NCI-H748 treated with DMSO at 0.1 percent for 48 hours (cell line): ENCODE measurements at places on chromosomes 3 and 15.

GRCh38 chr15:46815240-46815639 lies 902.1 kb upstream of the SEMA6D start:
- DNase-seq: no peak

GRCh38 chr3:11477407-11477911 lies 166.3 kb downstream of the VGLL4 start:
- DNase-seq: no peak

DNA sequence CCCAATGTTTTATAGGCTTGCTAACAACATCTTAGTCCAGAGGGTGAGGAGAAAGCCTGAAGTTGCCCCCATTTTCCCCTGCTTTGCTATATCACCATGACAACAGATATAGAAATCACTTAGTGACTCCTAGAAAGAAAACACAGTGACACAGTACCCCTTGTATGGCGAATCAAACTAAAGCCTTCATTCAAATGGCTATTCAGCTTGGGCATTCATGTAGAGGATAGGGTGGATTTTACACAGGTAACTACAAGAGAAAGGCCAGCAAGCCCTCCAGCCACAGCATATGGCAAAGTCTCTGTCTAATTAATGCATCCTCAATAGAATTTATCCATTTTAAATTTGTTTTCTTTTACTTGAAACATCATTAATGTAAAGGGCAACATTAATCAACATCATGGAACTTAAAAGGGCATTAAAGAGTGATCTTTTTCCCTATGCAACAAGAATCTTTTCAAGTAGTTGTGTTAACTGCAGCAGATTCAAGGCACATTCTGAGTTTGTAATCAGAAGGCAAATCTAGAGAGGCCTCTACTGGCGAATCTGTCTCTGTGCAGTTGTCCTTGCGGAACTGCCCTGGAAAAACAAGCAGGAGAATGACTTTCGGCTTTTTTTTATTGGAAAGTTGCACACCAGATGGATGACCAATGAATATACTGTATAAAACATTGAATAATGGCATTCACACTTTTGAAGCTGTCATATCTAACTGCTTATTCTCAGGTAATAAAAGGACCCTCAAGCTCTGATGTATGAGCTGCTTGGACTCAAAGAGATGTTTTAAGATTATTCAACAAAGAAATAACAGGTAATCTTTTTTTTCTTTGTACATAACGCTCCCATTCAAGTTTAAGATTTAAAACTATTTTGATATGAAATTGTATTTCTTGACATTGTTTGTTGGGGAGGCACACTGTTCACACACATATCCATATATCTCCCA lies 621.7 kb upstream of the AGTR1 start:
- DNase-seq: peak; percentile 17

DNA sequence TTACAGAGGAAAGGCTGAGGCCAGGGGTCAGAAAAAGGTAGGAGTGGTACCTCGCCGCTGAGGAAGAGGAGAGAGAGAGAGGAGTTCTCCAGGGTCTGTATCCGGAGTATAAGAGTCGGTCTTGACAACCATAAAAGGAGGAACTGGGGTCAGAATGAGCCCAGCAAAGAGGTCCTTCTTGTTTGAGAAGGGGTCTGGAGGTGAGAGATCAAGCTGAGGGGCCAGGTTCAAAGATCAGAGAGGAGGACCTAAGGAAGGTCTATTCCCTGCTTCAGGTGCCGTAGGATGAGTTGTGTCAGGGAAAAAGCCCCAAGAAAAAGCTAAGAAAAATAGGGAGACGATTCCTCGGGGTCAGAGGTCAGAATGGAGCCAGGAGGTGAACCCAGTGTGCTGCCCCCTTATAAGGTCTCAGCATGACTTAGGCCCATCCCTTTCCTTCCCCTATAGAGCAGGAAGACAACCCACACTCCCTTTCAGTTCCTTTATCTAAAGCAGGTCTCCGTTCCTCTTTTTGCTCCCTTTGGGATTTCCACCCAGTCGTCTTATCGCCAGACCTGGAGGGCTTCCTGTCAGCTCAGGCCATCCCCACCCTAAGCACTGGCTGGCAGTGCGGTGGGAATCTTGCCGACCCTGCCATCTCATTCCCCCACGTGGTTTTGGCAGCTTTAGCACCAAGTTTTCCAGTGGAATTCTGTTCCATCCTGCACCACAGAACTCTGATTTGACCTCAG lies 651 bp downstream of the MTMR14 start:
- DNase-seq: no peak

DNA sequence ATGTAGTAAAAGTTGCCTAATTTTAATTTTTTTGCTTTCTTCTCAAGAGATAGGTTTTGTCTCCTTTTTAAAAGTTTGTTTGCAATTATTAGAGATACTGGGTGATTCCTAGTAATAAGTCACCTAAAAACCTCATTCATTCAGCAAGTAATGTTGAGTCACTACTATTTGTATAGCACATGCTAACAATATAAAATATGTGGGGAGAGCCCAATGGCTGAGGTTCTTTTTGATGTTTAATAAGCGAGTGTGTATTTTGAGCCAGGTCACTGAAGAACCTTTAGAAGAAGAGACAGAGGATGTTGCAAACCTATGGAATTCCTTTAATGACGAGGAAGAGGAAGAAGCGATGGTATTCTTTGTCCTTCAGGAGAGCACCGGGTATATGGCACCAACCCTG lies 123.7 kb upstream of the CHRM5 start:
- no peak for DNase-seq

GRCh38 chr3:107446706-107447105 lies 69.5 kb downstream of the CCDC54 start:
- DNase-seq: no peak

DNA sequence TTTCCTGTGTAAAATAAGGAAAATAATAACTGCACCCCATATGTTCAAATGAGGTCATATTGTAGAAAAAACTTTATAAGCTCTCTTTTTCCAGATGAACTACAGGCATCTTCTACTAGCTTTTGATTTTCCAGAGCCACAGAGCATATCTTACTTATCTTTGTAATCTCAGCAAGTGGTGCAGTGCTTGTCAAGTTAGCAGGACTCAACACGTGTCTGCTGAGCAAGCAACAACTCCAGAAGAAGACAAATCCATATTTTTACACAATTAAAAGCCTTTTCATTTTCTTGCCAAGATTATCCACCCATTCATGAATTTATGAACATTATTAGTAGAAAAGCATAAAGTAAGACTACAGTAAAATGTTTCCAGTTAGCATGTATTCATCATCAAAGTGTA lies 14.4 kb upstream of the TSC22D2 start:
- DNase-seq: no peak

- no peak for DNase-seq
Measured at GRCh38 chr3:170622369-170623159, 36.7 kb upstream of the SLC7A14 start.

DNA sequence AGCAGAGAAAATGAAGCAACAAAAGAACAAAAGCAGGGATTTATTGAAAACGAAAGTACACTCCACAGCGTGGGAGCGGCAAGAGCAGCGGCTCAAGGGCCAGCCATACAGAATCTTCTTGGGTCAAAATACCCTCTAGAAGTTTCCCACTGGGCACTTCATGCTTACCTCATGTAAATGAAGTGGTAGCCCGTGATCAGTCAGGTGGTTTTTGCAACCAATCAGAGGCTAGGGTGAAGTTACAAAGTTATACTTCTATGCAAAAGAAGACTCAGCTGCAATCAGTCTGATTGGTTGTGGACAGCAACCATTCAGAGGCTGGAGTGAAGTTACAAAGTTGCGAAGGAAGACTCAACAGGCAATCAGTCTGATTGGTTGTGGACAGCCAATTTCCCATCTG lies 37.8 kb upstream of the TRH start:
- peak; percentile 10 for DNase-seq

DNA sequence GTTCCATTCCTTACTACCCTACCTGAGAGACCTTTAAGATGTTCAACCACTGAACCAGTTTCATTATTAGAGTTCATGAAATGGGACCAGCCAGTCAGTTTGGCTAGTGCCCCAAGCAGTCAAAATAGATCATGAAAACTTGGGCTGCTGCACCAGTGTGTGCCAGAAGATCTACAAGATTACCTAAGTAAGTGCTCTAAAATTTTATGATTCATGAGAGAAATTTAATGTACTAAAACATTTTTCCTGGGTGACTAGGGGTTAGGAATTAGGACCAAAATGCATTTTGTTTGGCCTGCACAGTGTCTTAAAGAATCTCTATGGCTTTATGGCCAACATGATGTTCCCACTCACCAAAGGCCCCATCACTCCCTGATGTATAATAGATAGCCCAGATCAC lies 214.7 kb downstream of the ATP8B4 start:
- DNase-seq: no peak

DNA sequence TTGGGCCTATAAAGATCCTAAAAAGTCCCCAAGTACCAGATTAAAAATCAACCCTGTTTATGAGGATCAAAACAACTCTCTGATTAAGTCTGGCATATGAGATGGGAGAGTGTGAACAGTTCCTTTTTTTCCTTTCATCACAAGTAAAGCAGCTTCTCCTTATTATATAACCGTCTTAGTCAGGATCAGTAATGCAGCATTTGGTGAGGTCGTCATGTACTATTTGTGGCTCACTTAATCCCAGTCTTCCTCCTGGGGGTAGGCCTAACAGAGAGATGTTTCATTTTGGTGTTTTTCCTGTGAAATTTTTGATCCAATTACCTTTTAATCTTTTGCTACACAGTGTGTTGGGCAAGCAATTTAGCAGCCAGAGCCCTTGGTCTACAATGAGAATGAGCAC lies 333.1 kb upstream of the KCNMB2 start:
- DNase-seq: no peak

DNA sequence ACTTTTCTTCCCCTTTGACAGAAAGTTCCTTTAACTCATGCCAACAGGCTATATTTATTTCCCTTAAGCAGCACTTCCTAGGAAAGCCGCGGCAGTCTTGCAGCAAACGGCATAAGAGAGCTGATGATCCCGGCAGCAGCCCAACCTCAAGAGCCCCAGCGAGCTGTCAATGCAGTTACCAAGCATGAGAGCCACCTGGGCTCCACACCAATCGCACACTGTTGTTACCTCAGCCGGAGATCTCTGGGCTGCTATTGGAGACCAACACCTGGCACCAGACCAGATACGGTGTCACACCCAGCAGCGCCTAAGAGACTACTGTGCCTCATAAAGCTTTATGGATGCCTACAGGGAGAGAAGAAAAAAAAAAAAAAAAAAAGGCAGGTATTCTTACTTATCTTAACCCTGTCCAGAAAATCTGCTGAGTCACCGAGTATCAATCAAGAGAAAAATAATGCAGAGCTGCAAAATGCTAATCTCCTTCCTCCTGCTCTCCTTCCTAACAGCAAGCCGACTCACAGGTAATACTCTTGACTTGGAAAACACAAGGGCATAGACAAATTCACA lies 11.7 kb downstream of the ABCC5 start:
- peak; percentile 77 for DNase-seq

DNA sequence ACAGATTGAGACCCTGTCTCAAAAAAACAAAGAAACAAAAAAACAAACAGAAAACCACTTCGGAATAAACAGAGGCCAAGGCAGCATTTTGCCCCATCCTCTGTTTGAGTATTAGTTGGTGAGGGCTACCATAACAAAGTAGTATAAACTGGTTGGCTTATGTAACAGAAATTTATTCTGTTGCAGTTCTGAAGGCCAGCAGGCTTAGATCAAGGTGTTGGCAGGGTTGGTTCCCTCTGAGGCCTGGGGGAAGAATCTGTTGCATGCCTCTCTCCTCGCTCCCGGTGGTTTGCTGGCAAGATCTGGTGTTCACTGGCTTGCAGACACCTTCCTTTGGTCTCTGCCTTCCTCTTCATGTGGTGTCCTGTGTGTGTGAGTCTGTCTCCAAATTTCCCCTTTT lies 261.6 kb downstream of the PDZRN3 start:
- no peak for DNase-seq

GRCh38 chr15:64017082-64017588 lies 29.1 kb downstream of the DAPK2 start:
- no peak for DNase-seq

DNA sequence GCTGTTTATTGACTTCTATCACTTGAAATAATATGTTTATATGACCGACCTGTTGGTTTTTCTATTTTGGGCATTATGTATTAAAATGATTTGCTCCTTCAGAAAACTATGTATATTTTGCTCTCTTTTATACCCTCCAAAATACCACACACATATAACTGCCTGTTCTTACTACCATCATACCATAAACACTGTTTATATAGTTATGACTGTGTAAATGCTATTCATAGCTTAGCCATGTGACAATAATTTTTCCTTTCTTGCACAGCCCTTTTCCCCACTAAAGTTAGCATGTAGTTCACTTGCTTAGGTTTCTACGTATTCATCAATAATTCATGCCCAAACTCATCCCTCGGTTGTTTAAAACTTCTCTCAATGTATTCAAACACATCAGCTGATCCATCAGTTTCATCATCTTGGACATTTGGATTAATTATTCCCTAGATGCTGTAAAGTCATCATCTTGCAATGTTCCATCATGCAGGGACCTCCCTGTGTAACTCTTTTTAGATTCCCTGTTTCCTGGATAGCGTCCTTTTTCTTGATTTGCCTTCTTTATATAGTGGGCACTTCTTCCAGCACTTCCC lies 8.2 kb upstream of the RYK start:
- no peak for DNase-seq

GRCh38 chr3:13539292-13539638 lies 9.7 kb upstream of the FBLN2 start:
- no peak for DNase-seq

GRCh38 chr15:76973362-76973743 lies 21.6 kb upstream of the PSTPIP1 start:
- DNase-seq: no peak

GRCh38 chr3:129974833-129975704 lies 549 bp downstream of the TRH start:
- no peak for DNase-seq

DNA sequence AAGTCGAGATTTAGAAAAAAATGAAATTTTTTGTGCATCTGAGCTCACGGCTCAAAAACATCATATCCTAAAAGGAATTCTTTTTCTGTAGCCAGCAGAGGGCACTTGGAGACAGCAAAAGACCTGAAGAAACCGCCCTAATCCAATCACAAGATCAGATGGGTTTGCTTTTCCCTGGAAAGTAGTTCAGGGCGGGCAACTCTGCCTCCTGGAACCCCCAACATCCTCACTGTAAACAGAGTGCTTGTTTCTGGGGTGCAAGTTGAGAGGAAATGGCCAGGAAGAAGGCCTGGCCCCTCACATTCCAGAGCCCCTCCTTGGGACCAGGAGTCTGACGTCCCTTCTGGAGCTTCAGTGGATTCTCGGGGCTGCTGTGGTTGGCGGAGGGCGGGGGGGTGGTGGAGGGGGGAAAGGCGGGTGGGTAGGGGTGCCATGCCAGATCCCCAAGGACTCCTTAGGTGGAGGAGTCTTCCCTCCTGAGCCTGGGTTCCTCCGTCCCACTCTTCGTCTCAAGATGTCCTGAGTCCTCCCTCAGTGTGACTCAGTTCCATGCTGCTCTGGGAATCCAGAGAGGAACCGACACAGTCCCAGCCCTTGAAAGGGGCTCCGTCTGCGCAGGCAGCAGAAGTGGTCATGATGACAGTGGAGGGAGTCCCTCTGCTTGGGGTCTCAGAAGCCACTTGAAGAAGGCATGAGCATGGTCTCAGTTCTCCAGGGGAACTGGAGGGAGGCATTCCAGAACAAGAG lies 35.9 kb downstream of the CCK start:
- DNase-seq: no peak

- no peak for DNase-seq
Measured at GRCh38 chr3:51395493-51396213, 4.6 kb downstream of the RBM15B start.
